ENCODE measurements at places on chromosomes 12 and 14.

- peak; percentile 95 for DNase-seq
Measured at GRCh38 chr12:68406134-68406576, 74.0 kb upstream of the MDM1 start.

GRCh38 chr14:20302042-20302755 lies 3.6 kb downstream of the TTC5 start:
- DNase-seq: no peak

DNA sequence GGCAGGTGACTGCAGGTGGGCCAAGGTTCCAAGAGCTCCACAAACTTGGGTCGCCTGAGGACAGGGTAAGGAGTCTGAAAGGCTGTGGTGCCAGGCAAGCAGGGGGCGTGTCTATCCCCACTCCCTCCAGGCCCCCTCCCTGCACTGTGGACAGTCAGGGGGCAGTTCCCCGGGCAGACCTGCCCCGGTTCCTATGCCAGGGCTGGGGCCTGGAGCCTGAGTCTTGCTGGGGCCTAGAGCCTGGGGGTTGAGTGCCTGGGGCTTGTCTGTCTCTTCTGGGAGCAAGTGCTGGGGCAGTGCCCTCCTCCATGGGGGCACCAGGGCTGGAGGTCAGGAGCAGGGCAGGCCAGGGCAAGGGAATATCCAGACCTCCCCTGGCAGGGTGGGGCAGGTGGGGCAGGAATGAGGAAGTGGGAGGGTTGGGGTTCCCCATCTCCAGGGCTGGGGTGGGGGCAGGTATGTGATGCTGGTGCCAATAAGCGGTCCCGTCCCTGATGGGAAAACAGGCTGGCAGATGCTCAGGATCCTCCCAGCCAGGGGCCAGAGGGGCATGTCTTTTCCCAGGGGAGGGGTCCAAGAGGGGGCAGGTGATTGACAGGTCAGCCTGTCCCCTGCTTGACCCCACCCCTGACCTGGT lies 11.9 kb upstream of the TNFAIP2 start:
- DNase-seq: no peak

GRCh38 chr12:121786440-121786825 lies 7.1 kb downstream of the RHOF start:
- no peak for DNase-seq

GRCh38 chr14:36767603-36768281 lies 106.1 kb downstream of the PAX9 start:
- DNase-seq: no peak

DNA sequence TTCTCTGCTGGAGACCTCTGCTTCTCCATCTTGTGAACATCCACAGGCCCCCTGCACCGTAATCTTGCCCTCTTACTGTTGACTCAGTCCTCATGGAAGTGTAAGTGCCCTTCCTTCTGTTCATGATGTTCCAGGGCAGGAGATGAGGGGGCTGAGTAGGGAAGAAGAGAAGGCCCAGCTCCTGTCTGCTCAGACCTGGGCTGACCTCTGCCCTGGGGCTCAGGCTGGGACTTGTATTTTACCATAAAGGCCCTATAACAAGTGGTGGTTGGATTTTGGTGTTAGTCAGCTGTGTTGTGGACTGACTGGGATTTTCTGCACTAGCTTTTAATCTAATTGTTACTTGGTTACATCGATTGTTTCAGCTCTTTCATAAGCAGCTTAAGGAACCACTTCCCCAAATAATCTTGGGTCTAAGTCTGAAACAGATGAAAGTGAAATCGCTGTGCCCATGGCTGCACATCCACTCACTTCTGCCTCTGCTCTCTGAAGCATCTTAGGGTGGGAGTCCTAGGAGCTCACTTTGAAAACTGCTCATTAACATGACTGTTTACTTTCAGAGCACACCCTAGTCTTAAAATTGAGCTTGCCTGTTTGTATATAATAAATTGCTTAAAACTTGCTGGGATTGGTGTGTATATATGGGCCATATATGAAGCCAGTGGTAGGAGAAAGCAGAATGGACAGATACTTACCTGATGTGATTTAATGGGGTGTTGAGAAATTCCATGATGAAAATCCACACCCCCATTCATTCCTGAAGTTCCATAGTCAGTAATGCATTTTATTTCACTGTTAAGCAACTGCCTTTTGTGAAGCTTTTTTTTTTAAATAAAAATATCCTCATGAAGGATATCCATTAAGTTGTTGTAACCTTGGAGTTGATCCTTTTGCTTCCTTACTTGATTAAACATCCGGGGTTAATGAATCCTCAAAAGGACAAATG lies 17.7 kb downstream of the C12orf71 start:
- no peak for DNase-seq

- DNase-seq: no peak
Measured at GRCh38 chr14:33786091-33786825, 164.6 kb downstream of the EGLN3 start.

DNA sequence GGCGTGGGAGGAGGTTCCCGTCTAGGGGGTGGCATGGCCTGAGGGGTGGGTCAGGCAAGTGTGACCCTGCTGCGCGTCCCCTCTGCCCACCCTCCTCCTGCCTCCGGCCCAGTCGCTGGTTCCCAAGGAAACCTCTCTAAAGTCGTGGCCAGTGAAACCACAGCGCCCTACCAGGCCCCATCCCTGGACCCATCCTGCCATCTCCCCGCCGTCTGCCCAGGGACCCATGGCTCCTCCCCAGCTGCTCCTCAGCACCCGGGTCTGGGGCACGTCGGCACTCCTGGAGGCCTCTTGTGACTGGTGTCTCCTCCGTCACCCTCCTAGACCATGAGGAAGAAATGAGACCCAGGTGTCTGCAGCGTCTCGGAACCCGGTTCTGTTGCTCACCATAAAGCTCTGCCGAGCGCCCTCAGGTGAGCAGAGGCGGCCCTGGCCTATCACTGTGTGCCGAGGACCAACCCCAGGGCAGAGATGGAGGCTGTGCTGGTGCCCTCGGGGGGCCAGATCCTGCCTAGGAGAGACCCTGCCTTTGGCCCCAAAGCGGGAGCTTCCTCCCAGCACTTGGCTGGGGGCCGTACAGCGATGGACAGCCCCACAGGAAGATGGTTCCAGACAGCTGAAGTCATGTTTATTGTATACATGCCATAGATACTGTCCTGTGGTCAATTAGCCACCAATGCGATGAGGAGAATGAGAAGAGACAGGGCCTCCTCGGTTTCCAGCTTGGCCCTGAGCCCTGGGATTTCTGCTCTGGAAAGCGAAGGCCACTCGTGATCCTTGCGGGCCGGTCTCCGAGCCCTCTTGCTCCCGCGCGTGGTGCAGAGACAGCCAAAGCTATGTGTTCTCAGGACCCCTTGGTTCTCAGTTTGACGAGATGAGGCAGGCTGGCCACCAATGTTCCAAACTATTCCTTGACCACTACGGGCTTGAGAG lies 222.5 kb upstream of the RTL1 start:
- DNase-seq: peak; percentile 5

GRCh38 chr14:71320734-71321573 lies 413.7 kb downstream of the PCNX1 start:
- peak; percentile 65 for DNase-seq

DNA sequence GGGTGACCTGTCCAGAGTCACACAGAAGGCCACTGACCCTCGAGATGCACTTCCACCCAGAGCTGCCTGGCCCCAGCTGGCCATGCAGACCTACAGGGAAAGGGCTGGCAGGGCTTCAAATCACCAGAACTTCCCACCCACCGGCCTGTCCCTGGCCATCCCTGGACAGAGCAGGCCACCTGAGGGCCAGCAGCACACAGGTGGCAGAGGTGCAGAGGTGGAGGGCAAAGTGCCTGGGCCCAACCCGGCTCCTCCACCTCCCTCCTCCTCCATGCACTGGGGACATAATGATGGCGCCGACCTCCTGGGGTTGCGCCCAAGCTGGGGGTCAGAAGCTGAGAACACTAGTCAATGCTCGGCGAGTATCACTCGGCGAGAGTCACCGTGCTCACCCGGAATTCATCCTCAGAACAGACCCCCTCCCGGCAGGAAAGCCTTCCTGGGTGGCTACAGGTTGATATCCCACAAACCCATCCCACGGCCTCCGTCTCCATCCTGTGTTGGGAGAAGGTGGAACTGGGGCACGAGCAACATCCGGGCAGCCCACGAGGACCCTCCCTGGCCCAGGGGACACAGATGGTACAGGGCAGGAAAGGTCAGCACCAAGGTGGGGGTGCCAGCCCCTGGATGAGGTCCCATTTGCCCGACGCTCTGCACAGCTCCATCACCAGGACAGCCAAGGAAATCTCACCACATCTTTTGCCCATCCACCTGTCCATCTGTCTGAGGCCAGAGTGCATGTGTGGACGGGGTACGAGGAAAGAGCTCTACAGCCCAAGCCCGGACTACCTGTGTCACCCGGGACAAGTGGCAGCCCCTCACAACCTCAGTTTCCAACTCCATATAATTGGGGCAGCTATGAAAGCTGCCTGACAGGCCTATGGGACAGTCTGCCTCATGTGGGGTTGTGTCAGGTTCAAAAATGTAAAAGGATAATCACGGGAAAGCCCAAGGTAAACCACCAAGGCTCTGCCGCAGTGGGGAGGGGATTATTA lies 10.8 kb downstream of the BEGAIN start:
- DNase-seq: peak; percentile 11

DNA sequence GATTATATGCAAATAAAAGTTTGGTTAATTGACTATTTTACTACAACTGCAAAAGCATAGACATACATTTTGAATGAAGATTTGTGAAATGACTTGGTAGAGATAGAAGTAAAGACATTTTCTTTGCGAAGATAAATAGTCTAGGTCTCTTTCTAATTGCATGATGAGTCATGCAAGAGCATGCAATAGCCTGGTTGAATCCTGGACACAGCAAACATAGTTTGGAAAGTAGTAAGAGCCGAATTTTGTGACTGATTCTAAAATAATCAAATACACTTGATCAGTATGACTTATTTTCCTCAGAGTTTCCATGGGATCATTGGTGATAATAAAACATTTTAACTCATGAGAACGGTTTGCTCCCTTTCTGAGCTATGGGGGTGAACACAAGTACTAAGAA lies 27.7 kb upstream of the CAND1 start:
- DNase-seq: no peak

DNA sequence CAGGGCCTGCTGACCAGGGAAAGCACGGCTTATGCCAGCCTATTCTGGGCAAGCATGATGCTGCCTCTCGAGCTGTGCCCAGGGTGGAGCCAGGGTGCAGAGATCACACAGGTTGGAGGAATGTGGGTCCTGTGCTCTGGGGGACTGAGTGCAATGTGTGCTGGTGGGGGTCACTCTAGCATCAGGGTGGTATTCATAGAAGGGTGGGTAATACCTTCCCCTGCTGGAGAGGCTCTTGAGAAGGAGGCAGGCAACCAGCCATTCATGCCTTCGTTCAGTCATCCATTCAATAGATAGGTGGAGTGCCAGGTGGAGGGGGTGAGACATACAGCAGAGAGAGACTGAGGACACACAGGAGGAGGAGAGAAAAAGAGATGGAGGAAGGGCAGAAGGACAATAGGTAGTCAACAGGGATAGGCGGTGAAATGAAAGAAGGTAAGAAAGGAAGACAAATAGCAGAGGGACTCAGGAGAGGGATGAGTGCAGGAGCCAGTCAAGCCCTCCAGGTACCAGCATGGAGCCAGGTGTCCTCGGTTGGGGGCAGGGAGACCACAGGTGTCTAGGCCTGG lies 5.2 kb upstream of the ZNF385A start:
- DNase-seq: no peak

GRCh38 chr14:104978746-104979691 lies 845 bp upstream of the AHNAK2 start:
- DNase-seq: peak; percentile 27

- DNase-seq: no peak
Measured at GRCh38 chr14:92653162-92653651, 95.2 kb downstream of the LGMN start.

DNA sequence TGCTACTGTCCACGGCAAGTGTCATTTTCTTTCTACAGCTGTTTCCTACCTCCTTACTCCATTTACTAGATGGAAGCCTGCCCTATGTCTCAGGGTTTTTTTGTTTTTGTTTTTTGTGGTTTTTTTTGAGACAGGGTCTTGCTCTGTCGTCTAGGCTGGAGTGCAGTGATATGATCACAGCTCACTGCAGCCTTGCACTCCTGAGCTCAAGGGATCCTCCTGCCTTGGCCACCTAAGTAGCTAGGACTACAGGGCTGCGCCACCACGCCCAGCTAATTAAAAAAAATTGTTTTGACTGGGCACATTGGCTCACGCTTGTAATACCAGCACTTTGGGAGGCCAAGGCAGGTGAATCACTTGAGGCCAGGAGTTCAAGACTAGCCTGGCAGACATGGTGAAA lies 14.7 kb downstream of the TUBA1A start:
- DNase-seq: no peak

DNA sequence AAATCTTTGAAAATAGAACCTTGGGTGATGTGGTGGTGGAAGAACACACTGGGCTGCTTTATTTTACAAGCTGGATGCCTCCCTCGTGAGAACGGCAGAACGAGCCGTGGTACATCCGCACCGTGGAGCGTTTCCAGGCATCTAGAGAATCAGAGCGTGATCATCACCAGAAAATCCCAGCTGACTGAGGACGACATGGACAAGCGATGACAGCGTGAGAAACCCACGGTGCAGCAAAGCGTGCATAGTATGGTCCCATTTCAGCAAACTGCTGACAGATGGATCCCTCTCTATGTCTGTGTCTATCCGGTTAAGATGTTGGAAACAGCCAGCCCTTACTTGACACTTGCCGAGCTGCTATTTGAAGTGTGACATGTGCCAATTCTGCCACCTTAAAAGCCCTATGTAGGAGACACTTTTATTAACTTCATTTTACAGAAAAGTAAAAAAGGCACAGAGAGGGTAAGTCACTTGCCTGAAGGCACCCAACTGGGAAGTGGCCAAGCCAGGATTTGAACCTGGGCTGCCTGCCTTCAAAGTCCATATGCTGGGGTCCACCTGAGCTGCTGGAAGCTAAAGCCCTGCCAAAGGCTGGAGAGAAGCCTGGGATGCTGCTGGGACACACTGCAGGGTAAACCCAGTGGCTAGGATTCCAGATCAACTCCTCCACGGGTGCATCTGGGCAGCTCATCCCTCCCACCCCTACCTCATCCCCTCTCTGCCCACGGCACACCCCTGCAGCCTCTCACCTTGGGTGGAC lies 14.9 kb downstream of the SCARB1 start:
- no peak for DNase-seq

- DNase-seq: no peak
Measured at GRCh38 chr12:104172570-104172947, 34.5 kb upstream of the NFYB start.

GRCh38 chr12:5589054-5589453 lies 157.1 kb downstream of the NTF3 start:
- no peak for DNase-seq

DNA sequence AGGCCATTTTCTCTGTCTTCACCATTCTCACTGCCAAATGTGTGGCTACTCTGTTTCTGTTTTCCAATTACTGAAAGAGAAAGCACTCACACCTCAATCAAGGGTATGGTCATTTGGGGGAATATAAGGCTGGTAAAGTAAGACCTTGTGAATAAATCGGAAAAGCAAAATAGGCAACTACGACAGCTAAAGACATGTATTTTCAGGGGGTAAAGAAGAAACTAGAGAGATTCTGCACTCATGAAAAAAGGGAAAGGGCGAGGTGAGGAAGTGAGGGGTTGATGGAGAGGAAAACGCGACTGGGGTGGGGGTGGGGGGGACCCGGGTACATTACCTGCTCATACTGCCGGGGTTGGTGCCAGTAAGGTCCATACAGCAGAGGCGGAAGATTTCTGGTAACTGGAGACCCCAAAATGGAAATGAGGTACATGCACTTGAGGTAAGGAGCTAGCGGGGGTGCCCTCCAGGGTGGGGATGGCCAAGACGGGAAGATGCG lies 19.3 kb downstream of the CHD8 start:
- DNase-seq: no peak

GRCh38 chr12:1928439-1929121 lies 10.1 kb upstream of the CACNA2D4 start:
- no peak for DNase-seq

All from left cardiac atrium (tissue), 4 donors.